Mucosa of descending colon (tissue), 3 donors: ENCODE measurements at places on chromosomes 11 and 22. TPM values are rescaled to one million over a fixed set of nuclear protein-coding genes. Genes with fewer than 3 reads are reported as not detected.

SDHD gene
- total RNA-seq, result 312 TPM

- DNase-seq, result no peak
Measured at GRCh38 chr11:81772166-81772565, 961.5 kb downstream of the FAM181B start.

- no peak for DNase-seq
Measured at GRCh38 chr11:27440090-27440489, 32.5 kb downstream of the LGR4 start.

- DNase-seq, result no peak
Measured at GRCh38 chr11:1782831-1783724, 19.4 kb upstream of the CTSD start.

- no peak for DNase-seq
Measured at GRCh38 chr22:37018086-37018814, 997 bp downstream of the TST start.
